ENCODE measurements at places on chromosomes 3 and 15. TPM values are rescaled to one million over a fixed set of nuclear protein-coding genes. Genes with fewer than 3 reads are reported as not detected.

DNA sequence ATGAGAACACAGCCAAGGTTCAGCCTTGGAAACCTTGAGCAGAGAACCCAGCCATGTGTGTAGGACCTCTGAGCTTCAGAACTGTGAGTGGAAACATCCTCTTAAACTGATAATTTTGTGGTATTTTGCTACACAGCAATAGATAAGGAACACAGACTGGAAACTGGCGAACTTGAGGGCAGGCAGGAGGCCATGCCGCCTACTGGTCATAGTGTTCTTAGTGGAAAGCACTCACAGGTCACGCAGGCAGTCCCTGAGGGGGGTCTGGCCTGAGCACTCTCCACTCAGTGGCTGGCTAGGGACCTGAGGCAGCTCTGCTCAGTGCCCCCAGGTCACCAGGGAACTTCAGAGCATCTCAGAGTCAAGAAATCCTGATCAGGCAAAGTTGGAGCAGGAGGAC, 9.7 kb upstream of the XIRP1 start:
- DNase-seq: no peak

Gene CCDC39
- total RNA-seq: not detected

DNA sequence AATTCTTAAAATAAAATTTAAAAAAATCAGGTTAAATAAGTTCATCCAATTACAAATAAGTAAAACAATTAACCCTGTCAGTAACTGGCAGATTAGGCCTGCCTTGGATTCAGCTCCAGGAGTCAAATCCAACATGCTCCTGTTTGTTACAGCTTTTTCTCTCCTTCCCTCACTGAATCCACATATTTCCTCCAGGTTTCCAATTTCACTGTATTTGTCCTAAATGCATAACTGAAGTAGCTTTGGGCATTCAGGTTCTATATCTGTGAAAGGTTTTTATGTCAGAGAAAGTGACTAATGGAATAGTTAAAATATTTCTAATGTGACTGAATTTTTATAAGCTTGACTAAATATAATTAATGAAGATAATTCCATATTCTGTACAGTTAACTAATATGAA, 79.7 kb downstream of the IFT80 start:
- DNase-seq: no peak

DNA sequence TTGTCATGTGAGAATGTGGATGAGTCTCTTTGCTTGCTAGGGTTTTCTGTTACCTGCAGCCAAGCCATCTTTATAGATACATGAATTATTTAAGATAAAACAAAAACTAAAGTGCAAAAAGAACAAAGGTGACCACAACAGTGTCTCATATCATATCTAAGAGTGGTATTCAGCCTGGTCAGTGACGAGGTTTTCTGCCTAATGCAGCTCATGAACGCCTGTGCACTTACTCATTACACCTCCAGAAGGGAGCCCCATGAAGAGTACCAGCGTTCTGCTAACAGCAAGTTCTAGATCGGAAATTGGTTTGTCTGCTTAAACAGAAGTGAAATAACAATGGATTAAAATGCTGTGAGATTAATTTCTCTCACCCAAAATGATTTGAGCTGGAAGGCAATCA, 19.2 kb downstream of the PXYLP1 start:
- no peak for DNase-seq

DNA sequence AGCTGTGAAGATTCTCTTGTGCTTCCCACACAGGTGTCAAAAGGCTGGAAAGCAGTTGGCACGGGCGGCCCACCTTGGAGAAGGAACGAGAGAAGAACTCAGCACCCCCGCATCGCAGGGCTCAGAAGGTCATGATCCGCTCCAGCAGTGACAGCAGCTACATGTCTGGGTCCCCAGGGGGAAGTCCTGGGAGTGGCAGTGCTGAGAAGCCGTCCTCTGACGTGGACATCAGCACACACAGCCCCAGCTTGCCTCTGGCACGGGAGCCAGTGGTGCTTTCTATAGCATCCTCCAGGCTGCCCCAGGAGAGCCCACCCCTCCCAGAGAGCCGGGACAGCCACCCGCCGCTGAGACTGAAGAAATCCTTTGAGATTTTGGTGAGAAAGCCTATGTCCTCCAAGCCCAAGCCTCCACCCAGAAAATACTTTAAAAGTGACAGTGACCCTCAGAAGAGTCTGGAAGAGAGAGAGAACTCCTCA, 31.4 kb downstream of the STARD5 start:
- no peak for DNase-seq

Gene TMEM45A
- 29.1 TPM for total RNA-seq

Gene IFRD2
- total RNA-seq: 54.2 TPM

Gene VIPR1
- total RNA-seq: 9.2 TPM

DNA sequence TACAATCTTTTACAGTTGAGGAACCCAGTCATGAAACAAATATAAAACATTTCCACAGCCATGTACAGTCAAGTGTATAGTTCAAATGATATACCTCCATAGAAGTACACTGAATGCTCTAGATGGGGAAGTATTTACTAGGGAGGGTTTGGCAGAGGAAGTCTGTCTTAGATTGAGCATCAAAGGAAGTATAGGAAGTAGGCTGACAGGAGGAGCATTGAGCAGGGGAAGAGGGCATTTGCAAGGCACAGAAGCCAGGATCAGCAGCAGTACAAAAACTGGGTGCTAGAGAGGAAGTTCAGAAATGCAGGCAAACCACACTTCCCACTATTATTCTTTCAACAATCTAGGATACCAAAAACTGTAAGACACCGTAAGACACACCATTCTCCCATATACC, 122.6 kb downstream of the ANO10 start:
- no peak for DNase-seq

- no peak for DNase-seq
Observed at GRCh38 chr15:37016231-37016630, 84.1 kb downstream of the MEIS2 start.

GRCh38 chr3:13145826-13146642, 72.8 kb upstream of the IQSEC1 start:
- DNase-seq: peak; percentile 49

Gene MAPKAPK3
- 24.8 TPM for total RNA-seq

DNA sequence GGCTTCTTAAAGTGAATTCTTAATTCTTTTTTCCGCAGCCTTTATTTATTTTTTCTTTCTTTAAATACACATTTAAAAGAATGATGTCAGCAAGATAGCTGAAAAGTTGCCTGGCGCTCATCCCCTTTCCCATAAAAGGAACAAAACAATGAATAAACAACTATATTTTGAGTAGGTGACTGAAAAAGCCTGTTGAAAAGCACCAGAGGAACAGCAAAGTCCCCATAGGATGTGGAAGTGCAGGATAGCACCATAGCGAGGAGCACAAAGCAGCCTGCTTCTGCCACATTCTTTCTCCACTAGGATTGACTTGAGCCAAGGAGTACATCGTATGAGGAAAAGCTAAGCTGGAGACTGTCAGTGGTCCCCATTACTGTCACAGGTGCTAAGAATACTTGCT, 754.9 kb downstream of the SQOR start:
- DNase-seq: no peak

DNA sequence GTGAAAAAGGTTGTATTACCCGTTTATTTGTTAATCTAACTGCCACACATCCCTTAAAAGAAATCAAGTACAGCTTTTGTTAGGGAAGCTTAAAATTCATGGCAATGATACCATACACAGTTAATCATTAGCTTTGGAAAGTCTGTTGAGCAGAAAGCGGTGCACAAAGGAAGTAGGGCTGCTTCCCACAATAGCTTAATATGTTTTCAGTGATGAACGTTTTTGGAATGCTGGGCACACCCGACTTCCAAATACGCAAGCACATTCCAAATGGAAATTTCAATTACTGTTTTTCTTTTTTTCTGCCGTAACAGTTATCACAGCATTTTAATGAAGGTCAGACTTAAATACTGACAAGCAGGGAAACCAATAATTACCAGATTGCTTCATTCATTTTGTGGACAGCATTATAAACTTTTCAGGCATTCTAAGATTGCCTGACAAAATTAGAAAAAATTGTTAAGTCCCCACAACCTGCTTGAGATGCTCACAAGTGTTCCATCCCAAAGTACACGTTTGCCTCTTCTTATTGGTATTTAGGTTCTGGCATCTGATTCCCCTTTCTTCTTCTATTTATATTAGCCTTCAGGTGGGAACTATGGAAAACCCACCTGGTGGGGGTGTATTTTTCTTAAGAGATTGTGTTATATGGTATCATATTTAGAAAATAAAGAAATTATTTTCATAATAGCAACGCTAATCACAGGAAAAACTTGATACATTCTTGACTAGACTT, 1.1 kb upstream of the ECT2 start:
- DNase-seq: no peak

- DNase-seq: no peak
Observed at GRCh38 chr3:122642935-122643334, 37.7 kb upstream of the PARP14 start.

- DNase-seq: no peak
Observed at GRCh38 chr15:74460298-74460697, 662 bp downstream of the UBL7 start.

GRCh38 chr3:195551381-195551978, 8.4 kb upstream of the PPP1R2 start:
- peak; percentile 57 for DNase-seq

DNA sequence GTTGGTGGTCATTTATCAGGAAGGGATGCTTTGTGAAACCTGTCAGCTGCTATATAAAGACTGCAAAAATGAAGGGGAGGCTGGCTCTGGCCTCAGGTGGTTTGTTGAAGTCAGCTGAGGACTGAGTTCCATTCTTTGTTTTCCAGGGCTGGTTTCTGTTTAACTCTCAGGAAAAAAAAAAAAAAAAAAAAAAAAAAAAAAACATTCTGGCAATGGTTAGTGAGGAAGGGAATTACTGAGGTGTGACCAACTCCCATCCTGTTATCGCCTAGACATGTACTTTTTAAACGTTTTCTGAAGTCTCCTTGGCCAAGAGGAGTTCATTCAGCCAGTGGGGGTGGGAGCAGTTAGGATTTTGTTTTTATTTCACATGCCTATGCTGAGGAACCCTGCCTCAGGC, 316.3 kb downstream of the OXSM start:
- DNase-seq: no peak

DNA sequence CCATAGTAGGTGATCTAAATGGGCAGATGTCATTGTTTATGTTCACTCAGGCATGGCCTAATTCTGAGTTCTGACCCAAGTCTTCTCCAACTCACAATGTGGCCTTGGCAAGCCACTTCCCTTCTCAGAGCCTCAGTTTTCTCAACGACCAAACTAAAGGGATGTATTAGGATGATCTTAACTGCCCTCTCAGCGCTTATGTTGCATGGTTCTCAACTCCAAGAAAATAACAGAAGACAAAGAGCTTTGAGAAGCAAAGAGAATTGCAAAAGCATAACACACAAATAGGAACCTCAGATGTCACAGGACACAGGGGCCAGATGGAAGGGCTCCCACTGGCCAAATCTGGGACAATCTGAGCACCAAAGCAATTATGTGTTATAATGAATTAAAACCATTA, 8.6 kb downstream of the RHCG start:
- no peak for DNase-seq

DNA sequence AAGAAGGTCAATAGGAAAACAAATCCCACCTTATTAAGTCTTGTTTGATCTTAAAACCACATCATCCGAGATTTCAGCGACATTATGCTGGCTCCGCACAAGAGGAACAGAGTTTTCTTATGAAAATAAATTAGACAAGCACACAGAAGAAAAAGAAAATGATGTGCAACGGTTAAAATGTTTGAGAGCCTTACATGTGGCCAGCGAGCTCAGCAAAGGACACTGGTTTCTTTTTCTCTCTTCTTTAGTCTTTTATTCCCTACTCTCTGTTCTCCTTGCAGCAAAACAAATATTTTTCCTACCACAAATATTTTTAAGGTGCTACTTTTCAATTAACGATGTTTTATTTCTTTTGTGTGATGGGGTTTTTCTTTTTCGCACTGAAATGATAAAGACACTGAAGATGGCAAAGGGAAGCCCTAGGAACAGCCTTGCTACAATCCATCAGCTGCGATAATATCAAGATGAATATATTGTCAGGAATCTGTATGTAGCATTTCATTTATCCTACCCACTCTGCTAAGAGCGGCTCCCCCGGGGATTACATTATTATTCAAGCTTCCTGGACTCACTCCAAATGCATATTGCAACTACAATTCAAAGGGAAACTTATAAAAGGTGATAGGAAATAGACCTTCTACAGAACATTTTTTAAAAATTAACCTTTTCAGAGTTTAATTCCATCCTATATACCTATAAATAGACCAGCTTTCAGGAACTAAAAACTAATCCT, 72.9 kb downstream of the ANXA2 start:
- no peak for DNase-seq

Gene DLG1
- total RNA-seq: 171 TPM

GRCh38 chr3:187870360-187871203, 125.3 kb upstream of the BCL6 start:
- DNase-seq: no peak

- no peak for DNase-seq
Observed at GRCh38 chr15:59115047-59115446, 10.1 kb downstream of the CCNB2 start.

GRCh38 chr3:111895071-111895470, 36.0 kb downstream of the PHLDB2 start:
- no peak for DNase-seq

DNA sequence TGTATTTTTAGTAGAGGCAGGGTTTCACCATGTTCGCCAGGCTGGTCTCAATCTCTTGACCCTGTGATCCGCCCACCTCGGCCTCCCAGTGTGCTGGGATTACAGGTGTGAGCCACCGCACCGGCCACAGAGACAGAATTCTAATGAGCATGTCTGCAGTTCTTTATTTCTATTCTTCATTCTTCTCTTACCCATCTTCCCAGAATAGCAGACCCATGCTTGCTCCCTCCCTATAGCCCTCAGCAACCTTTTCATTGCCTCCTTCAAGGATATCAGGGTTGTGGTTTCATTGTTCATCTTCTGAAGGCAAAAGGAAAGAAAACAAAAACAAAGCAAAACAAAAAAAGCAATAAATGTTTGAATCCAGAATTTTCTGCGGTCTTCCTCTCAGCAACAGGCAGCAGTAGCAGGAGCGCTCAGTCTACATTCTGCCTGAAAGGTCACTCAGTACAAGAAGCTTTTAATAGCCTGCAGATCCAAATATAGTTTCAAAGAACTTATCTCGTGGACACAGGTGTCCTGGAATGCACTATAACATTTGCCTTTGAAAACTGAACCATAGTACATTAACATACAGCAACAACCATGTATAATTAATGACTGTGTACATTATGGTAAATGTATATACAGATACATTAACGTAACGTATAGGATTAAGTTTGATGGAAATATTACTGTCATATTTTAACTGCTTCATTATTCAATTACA, at the start of gene SMCO1:
SMCO1 (minus strand) TSS at position 434 of the 709 bp plus-strand sequence; CDS start at position 297, 137 bp downstream.
- no peak for DNase-seq

Gene CADM2
- total RNA-seq: 2.2 TPM

DNA sequence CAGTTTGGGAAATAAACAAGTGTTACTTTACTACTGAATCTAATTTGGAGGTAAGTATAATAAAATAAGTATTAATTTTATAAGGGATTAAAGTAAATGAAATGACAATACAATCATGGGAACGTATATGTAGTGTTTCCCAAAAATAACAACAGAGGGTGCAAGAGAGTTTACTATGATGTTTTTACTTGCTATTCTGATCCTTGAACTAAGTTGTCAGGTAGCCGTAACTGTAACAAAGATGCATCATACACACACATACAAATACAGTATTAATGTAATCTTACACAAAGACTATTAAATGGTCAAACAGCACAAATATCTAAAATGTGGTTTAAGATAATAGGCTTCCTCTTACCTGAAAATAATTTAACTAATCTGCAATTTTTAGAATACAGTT, 311.4 kb downstream of the TBC1D5 start:
- DNase-seq: no peak

GRCh38 chr3:171108066-171108465, 81.5 kb upstream of the SLC2A2 start:
- no peak for DNase-seq

All from osteocyte (in vitro differentiated cells).